GM04504 (cell line): ENCODE measurements at places on chromosomes 6 and 20.

GRCh38 chr6:40888456-40888990 is 150.5 kb downstream of the UNC5CL start:
- no peak for DNase-seq

DNA sequence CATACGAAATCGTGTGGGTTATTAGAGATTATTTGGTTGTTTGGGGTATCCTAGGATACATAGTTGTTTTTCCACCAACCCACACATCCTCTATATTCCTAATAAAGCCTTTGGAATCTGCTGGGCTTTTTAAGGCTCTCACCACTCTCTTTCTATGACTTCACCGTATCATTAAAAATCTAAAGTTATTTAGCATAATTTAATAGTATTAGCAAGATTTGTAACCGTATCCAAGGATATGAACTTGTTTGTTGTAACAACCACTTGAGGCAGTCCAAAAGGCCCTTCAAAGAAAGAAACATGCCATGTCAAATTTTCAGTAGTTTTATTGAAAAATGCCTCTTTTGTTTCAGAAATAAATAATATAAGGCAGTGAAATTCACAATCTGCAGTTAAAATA is 121.8 kb downstream of the COL12A1 start:
- no peak for DNase-seq

DNA sequence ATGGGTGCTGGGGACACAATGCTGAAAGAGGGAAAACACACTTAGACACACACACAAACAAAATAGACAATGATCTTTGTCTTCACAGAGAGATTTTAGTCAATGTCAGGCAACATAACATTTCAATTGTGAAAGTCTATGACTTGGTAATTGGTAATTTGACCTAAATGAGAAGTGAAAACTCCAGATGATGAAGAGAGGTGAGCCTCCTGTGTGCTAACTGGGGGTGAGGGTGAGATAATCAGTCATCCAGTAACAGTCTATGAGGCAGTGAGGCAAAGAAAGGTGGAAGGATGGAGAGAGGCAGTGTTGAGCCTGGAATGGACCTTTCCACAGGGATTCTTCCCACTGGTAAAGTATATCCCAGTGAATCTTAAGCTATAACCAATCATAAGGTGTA is 744.2 kb downstream of the MAFB start:
- no peak for DNase-seq

- no peak for DNase-seq
These were observed 533.5 kb downstream of the LMBRD1 start for GRCh38 chr6:69263297-69263696.

- DNase-seq = no peak
These were observed 198.9 kb downstream of the SYNDIG1 start for GRCh38 chr20:24668384-24668702.

GRCh38 chr6:112701201-112701600 is 354.1 kb downstream of the RFPL4B start:
- DNase-seq = no peak

- DNase-seq = no peak
These were observed 515.1 kb upstream of the SOX4 start for GRCh38 chr6:21078497-21078896.

GRCh38 chr20:41655962-41656618 is 37.9 kb upstream of the CHD6 start:
- DNase-seq = no peak

DNA sequence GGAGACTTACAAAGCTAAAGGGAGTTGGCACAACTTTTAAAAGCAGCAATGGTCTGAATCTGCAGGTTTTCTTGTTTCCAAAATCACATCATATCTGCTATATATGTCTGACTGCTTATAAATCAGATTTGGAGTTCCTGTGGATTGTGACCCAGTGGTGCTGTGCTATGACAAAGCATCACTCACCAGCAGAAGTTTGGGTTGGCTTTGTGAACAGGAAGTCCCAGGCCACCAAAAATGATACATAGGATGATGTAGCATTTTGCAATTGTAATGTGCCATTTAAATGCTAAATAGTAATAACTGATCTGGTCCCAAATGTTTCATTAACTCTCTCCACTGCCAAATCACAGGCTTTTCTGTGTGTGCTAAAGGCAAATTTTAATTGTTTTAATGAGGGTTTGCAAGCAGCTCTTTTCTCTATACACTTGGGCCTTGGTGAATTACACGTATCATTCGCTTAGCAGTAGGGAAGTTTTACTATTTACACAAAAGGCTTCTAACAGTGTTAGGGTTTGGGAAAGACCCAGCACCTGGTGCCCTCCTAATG is 60.8 kb downstream of the SYNDIG1 start:
- DNase-seq = no peak
